ENCODE measurements at places on chromosomes 5 and 9.

DNA sequence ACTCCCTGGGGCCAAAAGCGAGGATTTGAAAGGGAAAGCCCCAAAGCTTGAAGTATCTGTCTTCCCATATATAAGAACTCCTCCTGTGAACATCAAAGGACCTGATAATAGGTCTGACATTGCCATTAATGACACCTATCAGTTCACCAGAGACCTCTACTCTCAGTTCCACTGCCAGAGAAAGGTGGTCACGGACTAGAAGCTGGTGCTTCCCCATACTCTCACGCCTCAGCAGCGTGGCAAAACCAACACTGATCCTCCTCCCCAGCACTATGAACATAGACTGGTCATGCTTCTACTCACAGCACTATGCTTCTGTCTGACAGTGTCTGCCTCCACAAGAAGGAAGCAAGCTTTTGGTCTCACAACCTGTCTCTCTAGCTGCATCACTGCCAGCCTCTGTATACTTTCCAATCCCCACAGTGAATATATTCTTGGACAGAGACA lies 37.9 kb downstream of the NRG2 start:
- no peak for DNase-seq

GRCh38 chr9:137476856-137477255 lies 17.7 kb upstream of the NSMF start:
- no peak for DNase-seq

DNA sequence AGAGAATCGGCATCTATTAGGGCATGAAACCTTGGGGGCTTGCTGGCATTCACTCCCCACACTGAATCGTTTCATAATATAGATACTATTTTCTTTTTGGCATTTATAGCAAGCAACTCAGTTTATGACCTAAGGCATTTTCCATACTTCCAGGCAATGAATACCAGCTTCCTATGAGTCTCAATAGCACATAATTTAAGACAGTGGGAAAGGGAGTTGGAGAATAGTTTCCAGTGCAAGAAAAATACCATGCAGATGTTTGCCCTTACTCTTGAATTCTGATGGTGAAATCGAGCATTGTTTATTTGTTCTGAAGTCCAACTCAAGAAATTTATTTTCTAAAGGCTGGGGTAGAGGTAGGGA lies 175.8 kb upstream of the KLF9 start:
- DNase-seq: no peak

DNA sequence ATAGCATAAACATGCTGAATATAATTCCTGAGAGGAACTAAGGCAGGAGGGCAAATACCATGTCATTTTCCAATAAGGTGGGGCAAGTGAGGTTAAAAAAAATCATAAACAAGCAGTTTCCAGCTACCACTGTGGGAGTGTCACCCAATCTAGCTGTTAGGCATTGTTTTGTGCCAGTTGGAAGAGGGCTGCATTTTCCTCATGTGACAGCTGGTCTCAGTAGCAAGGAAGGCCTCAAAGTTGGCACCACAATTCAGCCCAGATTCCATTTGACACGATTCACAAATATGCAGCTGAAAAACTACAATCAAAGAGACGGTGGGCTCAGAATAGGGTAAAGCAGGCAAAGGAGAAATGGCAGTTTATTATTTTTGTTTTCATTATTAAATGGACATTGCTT lies 636.1 kb downstream of the KIF4B start:
- DNase-seq: no peak

DNA sequence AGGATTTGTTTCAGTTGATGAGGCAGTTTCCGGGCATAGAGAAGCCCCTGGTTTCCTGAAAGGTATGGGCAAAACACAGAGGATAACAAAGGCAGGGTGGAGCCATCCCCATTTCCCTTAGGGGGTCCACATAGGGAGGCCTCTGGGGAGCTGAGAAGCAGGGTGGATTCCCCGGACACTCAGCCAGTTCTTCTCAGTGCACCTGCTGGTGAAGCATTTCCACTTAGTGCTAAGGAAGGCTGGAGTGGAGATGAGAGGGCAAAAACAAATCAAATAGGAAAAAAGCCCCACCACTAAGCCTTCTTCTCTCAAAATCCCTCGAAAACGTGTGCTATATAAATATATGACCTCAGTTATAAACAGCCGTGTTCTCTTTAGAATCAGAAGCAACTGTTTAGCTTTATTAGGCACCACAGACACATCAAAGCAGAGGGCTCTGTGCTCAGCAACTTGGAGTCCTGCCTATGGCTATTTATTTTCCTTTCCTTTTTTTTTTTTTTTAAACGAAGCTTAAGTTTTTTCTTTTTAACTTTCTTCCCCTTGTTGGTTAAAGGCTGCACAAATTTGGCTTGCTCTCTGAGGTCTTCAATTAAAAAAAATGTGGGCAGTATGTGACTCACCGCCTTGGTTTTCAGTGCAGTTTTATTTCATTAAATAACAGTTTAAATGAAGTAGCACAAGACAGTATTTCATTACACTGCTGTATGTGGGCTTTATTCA lies 67.7 kb downstream of the PRDM6 start:
- no peak for DNase-seq

DNA sequence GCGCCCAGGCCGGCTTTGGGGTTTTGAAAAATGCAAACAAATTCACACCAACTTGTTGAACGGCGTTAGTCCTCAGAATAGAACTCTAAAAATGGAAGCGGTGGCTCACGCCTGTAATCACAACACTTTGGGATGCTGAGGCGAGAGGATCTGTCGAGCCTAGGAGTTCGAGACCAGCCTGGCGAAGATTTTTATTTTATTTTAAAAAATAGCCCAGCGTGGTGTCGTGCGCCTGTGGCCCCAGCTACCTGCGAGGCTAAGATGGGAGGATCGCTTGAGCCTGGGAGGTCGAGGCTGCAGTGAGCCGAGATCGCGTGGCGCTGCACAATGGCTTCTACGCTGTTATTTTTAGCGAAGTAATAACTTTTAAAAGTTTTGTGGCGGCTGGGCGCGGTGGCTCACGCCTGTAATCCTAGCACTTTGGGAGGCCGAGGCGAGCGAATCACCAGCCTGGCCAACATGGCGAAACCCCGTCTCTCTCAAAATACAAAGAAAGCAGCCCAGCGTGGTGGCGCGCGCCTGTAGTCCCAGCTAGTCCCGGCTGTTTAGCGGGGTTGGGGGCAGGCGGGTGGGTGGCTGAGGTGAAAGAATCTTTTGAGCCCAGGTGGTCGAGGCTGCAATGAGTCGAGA lies 694 bp upstream of the PLIN2 start:
- no peak for DNase-seq

DNA sequence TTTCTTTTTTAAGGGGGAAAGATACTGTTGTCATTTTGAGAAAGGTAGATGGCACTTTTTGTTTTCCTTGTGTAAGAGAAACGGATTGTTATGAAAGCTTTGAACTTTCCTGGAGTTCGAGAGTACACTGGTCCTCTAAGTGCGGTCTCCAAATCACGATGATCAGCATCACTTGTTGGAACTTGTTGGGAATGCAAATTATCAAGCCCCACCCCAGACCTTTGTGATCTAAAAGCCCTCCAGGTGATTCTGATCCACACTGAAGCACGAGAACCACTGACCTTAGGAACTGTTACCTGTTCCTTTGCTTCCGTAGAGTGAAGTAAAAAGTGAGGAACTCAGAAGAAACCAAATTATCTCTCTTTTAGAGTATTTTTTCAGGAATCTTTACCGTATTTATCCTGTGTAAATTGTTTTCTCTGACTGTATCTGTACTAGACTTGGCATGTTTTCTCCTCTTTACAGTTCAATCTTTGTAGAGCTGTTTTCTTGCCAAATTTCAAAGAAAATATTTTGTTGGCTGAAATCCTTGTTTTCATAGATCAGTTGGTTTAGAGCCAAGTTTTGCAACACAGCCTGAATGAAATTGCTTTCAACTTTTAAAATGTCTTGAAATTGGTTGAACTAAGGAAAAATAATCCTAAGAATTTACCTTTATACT lies 4.0 kb downstream of the MAT2B start:
- DNase-seq: no peak

- no peak for DNase-seq
These were observed 20.7 kb upstream of the TRIM36 start for GRCh38 chr5:115190388-115190787.

- DNase-seq: no peak
These were observed 174.6 kb upstream of the ZNF608 start for GRCh38 chr5:124920909-124921666.

GRCh38 chr9:36029202-36029601 lies 7.5 kb upstream of the RECK start:
- no peak for DNase-seq

- DNase-seq: no peak
These were observed 2.1 kb downstream of the ZDHHC21 start for GRCh38 chr9:14690948-14691730.

DNA sequence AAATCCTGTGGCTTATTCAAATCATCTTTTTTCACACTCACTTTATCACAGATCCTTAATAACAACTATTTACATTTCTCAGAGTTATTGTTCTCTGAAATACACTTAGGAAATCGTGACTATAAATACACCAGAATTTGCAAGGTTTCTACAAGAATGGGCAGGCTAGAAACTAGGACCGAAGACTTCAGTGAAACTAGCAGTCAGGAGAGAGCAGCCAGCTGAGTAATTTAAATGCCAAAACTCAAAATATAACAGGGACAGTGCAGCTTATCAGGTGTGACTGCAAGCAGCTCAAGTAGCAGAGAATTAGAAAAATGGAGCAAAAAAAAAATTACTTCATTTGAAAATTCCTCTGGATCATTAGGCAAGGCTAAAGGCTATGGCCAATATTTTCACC lies 719.3 kb upstream of the ZNF608 start:
- no peak for DNase-seq

GRCh38 chr5:65961633-65962032 lies 35.3 kb downstream of the ERBIN start:
- DNase-seq: no peak

DNA sequence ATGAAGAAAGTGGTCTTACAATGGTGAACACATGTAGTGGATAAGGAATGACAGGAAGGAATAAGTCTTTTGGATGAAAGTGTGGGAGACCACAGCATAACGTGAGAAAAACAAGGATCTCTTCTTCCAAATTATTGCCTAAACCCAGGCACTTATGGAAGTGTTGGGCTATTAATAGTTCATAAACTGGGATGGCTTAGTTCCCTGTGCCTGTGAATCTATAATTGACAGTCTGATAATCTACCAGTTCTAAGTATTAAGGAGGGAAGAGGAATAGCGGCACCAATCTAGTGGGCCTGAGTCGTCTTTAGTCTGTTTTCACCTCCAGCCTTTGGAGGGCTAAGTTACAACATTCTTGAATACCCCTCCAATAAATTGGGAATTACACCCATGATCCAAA lies 39.2 kb upstream of the LRRTM2 start:
- no peak for DNase-seq

GRCh38 chr9:128138001-128138400 lies 10.5 kb upstream of the PTGES2 start:
- DNase-seq: no peak

GRCh38 chr5:93601071-93601801 lies 18.2 kb downstream of the NR2F1 start:
- DNase-seq: no peak

DNA sequence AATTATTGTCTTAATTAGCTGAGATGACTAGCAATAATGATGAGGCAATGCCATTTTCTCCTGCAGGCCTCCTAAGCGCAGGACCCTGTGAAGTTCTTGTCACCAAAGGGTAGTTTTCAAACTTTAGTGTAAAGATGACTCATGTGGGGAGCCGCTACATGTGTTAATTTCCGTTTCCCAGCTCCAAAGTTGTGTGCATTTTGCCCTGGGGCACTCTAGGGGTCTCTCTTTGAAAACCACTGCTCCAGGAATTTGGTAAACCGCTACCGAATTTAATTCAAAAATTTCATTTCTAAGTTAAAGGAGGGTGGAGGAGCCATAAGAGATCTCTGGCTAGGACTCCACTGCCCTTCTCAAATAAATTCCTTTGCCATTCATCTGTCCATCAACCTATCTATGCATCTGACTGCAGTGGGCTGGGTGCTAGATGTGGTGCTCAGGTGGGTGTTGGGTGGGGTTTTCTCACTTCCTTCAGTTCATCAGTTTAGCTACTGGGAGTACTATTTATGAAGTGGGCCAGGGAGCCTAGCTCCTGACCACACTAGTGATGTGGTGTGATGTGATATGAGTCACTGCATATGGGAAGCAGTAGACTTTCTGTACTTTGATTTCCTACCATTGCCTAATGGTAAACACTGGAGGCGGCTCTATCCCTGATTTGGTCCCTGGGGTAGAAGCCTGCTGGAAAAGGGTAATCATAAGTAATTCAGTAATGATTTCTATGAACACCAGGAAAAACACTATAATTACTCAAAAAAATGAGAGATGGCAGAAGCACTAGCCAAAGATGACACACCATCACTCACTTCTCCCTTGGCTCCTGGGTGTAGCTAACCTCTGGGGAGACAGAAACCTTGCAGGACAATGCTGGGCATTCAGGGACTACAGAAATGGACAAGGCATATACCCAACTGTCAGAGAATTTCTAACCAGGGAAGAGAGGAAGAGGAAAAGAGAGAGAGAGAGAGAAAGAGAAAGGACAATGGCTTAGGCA lies 4.0 kb upstream of the ZSWIM6 start:
- DNase-seq: no peak

GRCh38 chr5:72815580-72816283 lies 729 bp upstream of the TNPO1 start:
- no peak for DNase-seq

DNA sequence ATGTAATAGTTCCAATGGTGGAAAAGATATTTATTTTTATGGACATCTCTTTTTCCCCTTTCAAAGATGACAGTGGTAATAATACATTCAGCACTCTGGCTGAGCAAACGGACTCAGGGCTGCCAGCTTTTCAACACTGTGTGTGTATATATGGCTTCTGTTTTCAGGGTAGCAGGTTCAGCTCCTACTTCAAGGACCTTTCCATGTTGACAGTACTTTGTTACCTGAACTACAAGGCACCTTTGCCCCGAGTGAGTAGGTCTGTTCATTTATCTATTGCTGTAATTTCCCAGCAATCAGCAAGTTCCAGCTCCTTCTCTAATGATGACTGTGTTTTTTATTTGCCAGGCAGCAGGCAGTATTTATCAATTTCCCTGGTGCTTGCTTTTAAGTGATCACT lies 387.4 kb upstream of the KIF2A start:
- DNase-seq: no peak

DNA sequence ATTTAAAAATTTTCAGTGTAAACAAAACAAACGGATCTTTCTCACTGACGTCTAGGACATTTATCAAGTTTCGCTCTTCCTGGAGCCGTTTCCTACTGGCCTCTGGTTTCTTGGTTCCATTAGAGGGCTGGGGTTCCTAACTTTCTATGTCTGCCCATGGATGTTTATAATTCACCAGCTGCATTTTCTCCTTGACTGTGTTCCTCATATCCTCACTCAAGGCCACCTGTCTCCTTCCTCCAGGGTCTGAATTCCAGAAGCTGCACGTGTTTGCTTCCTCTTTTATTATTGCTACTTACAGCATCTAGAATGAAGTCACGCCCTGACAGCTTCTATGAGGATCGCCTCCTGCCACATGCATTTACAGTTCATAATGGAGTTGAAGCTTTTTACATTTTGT lies 74.1 kb upstream of the BASP1 start:
- DNase-seq: no peak

DNA sequence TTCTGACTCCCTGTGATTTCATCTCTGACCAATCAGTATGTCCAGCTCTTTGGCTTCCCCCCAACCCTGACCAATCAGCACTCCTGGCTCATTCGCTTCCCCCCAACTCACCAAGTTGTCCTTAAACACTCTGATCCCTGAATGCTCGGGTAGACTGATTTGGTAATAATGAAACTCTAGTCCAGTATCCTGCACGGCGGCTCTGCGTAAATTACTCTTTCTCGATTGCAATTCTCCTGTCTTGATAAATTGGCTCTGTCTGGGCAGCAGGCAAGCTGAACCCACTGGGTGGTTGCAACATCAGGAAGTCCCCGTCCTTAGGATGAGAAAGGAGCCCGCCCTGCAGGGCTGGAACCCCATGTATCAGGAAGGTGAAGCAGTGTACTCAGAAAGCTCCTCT lies 10.4 kb downstream of the FCN2 start:
- no peak for DNase-seq

- DNase-seq: no peak
These were observed 6.2 kb downstream of the PIP5K1B start for GRCh38 chr9:68711281-68711680.

All from stimulated activated CD8-positive, alpha-beta memory T cell treated with anti-CD3 and anti-CD28 coated beads, Interleukin-15, amount 100 ng/mL, for 1 hour (primary cell).